Urinary bladder (tissue), 4 donors: ENCODE measurements at places on chromosomes 1 and 21. TPM values are rescaled to one million over a fixed set of nuclear protein-coding genes. Genes with fewer than 3 reads are reported as not detected.

Gene SLC6A9
- 19.8 TPM for polyA plus RNA-seq

Gene ITLN1
- polyA plus RNA-seq: 0.56 TPM

Gene PGD
- polyA plus RNA-seq: 65.3 TPM

Gene TFF2
- not detected for polyA plus RNA-seq

Gene KIAA1614
- 16.6 TPM for polyA plus RNA-seq

Gene LINGO4
- 0.19 TPM for polyA plus RNA-seq

Gene TNFRSF1B
- polyA plus RNA-seq: 30.8 TPM

Gene JAK1
- polyA plus RNA-seq: 86.8 TPM

Gene TSPAN1
- 56.5 TPM for polyA plus RNA-seq

Gene UCHL5
- 22.8 TPM for polyA plus RNA-seq

Gene MTHFR
- polyA plus RNA-seq: 20.1 TPM

Gene GJA4
- polyA plus RNA-seq: 33.6 TPM

Gene YRDC
- polyA plus RNA-seq: 15.0 TPM

Gene RPE65
- polyA plus RNA-seq: 0.89 TPM

Gene GALNT2
- 55.0 TPM for polyA plus RNA-seq
